Fibroblast of mammary gland (primary cell): ENCODE measurements at places on chromosomes 3 and 15.
A peak's percentile ranks its signal among the peaks of the same experiment; 100 is the strongest.

- no peak for DNase-seq
Observed at GRCh38 chr3:27085829-27086730, 283.1 kb downstream of the NEK10 start.

DNA sequence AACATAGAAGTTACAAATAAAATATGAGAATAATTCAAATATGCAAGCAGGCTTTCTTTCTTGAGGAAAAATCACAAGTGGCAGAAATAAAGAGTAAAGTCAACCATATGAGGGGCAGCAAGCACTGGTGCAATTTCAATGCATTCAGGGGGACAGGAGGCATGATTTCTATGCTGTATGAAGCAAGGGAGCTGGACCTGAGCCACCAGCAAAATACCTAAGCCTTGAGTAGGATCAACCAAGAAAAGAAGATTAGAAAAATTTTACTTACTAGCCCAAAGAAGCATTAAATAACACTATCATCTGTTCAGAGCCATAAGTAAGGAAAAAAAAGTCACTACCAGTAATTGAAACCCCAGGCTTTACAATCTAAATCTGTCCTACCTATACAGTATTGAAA is 6.3 kb downstream of the ADGRG7 start:
- DNase-seq, result peak; percentile 55

GRCh38 chr3:102736288-102736974 is 301.6 kb downstream of the ZPLD1 start:
- no peak for DNase-seq

DNA sequence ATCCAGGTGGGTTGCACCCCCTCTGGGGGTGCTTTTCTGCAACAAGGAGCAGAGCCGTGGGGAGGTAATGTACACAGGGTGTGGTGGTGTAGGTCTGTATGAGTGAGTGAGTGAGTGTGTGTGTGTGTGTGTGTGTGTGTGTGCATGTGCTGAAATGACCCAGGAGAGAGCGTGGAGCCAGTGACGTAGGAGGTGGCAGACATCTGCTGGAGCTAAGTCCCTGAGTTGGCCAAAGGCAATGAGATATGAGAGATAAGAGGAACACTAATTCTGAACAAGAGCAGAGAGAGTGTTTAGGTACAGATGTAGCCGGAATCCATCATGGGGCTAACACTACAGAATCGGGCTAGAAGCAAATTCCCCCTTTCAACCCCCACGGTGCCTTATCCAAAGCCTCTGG is 27.6 kb downstream of the BDH1 start:
- DNase-seq, result no peak

DNA sequence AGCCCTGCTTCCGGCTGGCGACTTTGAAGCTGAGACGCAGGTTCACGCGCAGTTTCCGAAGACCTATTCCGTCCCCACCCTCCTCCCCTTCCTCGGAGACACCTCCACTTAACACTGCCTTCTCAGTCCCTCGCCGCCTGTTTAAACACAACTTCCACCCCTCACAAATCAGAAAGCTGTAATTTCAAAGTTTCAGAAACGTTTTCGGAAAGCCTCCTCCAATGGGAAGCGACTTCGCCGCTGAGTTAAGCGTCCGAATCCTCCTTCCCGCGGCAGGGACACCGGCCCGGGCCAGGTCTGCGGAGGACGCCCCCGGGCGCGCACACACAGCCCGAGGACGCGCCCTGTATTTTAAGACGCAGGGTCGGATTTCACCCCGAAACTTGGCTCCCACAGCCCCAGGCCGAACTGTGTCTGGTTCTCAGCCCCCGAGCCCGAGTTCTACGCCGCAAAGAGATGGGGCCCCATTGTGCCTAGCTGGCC is 559 bp upstream of the LRRN1 start:
- no peak for DNase-seq

GRCh38 chr15:49645941-49646340 is 25.1 kb downstream of the DTWD1 start:
- peak; percentile 82 for DNase-seq

- no peak for DNase-seq
Observed at GRCh38 chr15:62889141-62889661, 153.3 kb upstream of the TPM1 start.

DNA sequence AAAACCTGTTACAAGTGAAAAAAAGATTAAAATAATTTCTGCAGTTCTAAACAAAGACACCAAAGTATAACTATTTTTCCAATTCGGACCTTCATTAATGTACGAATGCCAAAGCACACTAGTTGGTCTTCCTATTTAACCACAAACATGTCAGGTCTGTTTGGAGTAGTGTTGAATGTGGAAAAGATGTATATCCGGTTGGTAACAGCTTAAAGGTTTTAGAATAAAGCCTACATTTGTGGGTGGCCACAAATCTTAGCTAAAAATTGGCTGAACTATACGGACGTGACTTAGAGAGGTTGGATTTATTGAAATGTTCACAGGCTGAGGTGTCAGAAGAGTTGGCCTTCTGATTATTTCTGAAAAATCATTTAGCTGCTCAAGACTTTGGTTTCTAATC is 78.4 kb downstream of the FSIP1 start:
- DNase-seq, result no peak

GRCh38 chr3:160105907-160106584 is 117.4 kb downstream of the IL12A start:
- DNase-seq, result no peak

- no peak for DNase-seq
Observed at GRCh38 chr3:129059311-129059958, 1.1 kb upstream of the GP9 start.

DNA sequence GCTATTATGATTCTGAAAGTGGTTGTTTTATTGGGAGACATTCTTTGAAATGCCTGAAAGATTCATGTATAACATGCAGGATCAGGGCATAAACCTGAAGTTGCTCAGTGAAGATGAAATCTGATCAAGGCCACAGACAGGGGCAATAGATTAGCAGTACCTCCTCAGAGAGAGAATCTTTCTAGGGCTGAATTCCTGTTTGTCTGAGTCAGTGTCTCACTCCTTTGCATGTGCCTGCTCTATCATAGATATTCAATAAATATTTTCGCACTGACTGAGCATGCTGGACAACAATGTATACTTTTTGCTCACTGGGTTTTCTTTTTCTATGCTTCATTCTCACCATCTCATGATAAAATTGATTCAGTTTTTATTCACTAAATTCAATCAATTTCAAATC is 49.8 kb upstream of the PFN2 start:
- DNase-seq, result peak; percentile 38

DNA sequence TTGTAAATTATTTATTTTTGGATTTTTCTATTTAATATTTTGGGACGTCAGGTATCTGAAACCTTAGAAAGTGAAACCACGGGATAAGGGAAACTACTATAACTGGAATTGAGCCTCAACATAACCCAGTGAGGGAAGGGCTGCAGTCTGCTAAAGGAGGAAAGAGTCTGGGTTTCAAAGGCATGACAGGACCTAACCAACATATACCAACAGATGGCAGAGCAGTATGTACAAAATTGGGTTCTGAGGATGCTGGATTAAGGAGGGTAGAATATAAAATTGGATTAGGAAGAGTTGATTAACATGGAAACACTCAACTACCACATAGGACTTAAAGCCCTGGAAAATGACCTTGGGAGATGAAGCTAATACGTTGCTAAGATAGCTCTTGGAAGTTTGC is 603.5 kb downstream of the MECOM start:
- DNase-seq, result no peak

GRCh38 chr3:58776231-58776630 is 109.7 kb upstream of the FAM3D start:
- peak; percentile 5 for DNase-seq

- DNase-seq, result peak; percentile 84
Observed at GRCh38 chr3:155302481-155302880, 9.0 kb upstream of the STRIT1 start.

- no peak for DNase-seq
Observed at GRCh38 chr3:106514431-106514830, 645.6 kb upstream of the CBLB start.

DNA sequence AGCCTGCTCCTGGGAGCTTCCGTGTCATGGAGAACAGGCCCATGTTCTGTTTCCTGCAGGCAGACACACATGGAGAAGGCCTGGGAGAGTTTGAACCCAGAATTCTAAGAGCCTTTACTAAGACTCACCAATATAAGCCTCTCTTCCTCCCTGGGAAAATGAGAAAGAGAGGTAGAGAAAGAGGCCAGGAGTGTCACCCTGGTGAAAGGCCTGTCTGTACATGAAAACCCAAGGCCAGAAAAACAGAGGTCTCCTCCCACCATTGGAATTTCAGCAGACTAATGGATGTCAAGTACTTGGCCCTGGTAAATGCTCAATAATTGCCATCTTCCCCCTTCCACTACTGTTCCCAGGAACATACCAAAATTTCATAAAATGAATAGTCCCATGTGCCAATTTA is 117.6 kb downstream of the TOP2B start:
- no peak for DNase-seq

DNA sequence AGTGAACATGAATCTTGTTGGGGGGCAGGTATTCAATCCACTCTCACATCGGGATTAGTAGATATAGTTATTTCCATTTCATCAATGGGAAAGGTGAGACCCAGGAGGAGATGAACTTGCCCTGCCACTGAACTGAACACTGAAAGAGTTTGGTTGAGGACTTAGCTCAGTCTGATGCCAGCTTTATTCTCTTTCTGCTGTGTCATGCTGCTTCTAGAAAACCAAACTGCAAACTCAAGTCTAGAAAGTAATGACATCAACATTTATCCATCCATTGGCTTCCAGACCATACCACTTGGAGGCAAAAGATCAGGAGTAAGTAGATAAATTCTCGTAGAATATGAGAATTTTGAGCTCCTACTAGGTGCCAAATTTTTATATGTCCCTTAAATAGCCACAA is 288.0 kb upstream of the CTNNB1 start:
- no peak for DNase-seq

DNA sequence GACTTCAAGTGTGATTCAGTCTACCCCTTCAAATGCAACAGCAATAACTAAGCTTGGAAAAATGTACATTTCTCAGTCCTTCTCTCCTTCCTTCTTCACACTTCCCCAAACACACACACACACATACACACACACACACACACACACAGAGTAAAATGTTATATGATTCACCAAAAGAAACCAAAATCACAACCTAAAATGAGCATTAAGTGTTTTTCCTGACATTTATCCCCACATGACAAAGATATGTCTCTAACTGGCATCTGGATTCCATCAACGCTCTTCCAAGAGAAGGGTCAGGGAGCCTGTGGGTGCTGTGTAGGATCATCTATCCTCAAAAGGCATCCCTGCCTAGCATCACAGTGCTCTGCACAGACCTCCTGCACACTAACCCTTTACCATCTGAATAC is 21.0 kb downstream of the PDZRN3 start:
- DNase-seq, result peak; percentile 88

- no peak for DNase-seq
Observed at GRCh38 chr3:74582982-74583381, 31.5 kb downstream of the CNTN3 start.

DNA sequence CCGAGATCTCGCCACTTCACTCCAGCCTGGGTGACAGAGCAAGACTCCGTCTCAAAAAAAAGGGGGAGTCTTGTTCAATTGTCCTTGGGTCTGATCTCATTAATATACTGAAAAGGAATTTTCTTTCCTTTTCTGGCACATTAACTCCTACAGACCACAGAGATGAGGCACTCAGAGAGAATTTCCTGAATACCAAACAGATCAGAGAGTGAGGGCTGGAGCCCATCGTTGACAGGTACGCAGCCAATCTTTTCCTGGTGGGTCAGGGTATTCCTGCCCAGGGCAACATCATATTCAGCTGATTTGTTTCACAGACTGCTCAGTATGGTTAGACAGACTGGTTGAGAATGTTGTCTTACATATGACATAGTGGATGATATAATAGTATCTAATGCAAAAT is 82.8 kb upstream of the TNFSF10 start:
- DNase-seq, result no peak

DNA sequence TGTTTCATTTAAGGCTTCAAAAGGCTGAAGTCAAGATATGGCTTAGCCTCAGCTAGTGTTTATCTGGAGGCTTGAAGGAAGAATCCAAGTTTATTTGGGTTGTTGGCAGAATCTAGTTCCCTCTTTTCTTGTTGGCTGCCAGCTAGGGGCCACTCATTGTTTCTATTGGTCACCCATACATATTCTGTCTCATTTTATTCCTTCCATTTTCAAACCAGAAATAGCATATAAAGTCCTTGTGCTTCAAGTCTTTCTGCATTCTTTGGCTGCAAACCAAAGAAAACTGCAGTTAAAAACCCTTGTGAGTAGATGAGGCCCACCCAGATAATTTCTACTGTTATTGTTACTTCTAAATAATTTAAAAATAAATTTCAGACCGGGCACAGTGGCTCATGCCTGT is 301.7 kb downstream of the OXSM start:
- no peak for DNase-seq

GRCh38 chr3:20904671-20905070 is 718.7 kb upstream of the SGO1 start:
- no peak for DNase-seq

GRCh38 chr15:85307687-85308045 is 72.7 kb upstream of the AKAP13 start:
- DNase-seq, result no peak

DNA sequence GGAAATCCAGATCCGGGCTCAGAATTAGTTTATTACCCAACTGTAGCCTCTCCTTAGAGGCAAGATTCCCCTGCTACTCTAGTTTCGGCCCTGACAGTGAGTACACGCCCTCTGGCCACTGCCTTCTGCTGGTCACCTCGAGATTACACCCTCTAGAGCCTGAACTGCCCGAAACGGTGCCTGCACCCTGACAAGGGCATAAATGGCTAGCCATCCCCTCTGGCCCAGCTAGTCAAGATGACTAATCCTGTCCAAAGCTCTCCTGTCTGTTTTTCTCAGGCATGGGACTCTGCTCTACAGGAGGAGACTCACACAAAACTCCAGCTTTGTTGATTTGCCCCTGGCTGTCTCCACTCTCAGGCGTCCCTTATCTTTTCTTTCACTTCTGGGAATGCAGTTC is 150.5 kb upstream of the UBE2E2 start:
- peak; percentile 23 for DNase-seq

GRCh38 chr3:69016102-69016501 is 2.6 kb upstream of the EOGT start:
- no peak for DNase-seq

DNA sequence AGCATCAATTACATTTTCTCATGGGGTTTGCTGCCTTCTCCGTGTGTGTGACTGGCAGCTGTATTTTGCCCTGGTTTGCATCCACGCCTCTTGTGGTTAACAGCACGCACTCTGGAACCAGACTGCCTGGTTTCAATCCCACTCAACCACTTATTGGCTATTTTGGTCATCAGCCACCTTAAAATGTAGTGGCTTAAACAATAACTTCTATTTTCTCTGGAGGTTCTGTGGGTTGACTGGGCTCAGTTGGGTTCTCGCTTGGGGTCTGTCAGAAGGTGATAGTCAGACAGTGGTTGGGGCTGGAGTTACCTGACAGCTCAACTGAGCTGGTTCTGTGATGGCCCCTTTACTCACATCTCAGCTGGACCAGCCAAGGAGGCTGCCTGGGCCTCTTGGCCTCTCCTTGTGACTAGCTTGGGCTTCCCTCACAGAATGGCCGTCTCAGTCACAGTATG is 36.8 kb downstream of the EHD4 start:
- no peak for DNase-seq

- DNase-seq, result no peak
Observed at GRCh38 chr3:170021083-170021482, 16.7 kb upstream of the GPR160 start.
